ENCODE measurements at places on chromosomes 5 and 9.

- no peak for DNase-seq
These were observed 18.5 kb downstream of the ZNF366 start for GRCh38 chr5:72488756-72489155.

- no peak for DNase-seq
These were observed 20.1 kb downstream of the SREK1 start for GRCh38 chr5:66164044-66164790.

DNA sequence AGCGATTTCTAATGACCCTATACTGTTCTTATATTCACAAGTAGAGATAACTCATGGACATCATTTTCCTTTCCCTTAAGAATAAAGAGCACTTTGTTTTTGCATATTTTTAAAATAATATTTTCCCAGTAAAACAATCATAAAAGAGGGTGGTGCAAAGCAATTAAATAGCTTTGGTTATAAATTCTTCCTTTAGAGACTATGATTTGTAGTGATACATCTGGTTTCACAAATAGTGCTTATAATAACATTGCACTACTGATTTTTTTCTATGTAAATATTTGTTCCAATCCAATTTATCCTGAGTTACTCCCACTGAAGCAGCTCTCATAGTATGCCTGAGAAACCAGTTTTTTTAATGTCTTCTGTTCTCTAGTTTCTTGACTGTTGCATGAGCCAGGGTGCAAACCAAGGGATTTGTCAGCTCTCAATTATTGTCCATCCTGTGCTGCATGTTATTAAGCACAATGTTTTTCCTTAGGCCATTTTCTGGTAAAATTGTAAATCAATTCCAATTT is 74.7 kb downstream of the LURAP1L start:
- no peak for DNase-seq

DNA sequence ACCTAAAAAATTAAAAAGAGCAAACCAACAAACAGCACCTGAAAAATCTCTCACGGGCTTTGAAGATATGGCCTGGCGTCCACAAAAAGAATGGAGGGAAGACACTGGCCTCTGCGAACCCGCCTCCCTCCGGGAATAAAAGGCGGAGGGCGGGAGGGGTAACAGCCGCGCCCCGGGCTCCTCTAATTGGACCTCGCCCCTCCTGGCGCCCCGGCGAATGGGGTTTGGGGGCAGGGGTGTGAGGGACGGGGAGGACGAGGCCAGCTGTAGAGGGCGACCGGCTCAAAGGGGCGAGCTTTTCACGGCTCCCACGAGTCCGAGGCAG is 753 bp downstream of the FANCC start:
- peak; percentile 47 for DNase-seq

DNA sequence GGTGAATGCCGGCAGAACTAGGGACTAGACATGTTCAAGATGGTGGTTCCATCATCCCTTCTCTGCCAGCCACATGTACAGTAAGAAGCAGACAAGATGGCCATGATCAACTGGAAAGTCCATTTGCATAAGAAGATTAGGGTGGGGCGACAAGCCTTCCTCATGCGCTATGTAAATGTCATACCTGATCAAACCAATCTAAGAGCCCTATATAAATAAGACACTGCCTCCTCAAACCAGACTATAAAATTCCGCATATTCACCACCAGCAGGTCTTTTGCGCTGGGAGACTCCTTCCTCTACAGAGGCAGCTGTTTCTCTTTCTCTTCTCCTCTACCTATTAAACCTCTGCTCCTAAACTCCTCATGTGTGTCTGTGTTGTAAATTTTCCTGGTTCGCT is 53.8 kb downstream of the TIMD4 start:
- no peak for DNase-seq

DNA sequence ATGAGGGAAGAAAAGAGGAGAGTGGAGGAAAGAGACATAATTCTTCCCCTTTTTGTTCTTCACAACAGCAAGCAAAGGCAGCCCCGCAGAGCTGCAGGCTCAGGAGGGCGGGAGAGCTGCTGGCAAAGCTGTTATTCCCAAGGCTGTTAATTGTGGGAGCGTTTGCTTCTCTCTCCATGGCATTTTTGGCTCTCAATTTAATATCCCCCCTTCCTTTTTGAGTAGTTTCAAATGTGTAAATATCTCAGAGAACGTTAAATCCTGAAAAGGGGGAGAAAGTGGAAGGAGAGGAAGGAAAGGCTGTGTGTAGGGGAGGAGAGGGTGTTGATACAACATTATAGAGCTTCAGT is 165.7 kb downstream of the NSG2 start:
- no peak for DNase-seq

GRCh38 chr5:88656221-88656950 is 226.6 kb downstream of the MEF2C start:
- no peak for DNase-seq

DNA sequence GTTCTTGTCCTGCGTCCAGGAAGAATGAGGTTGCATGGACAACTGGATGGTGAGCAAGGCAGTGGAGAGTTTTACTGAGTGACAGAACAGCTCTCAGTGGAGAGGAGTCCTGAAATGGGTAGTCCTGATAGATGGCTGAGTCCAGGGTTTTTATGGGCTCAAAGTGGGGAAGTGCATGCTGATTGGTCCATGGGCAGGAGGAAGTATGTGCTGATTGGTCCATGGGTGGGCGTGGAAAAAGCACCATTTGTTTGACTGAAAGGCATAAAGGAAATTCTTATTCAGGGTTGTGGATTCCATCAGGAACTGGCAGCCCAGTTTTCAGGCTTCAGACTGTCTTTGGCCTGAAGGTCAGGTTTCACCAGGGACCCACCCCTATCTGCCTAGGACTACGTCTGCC is 10.6 kb downstream of the FSD1L start:
- DNase-seq: no peak

DNA sequence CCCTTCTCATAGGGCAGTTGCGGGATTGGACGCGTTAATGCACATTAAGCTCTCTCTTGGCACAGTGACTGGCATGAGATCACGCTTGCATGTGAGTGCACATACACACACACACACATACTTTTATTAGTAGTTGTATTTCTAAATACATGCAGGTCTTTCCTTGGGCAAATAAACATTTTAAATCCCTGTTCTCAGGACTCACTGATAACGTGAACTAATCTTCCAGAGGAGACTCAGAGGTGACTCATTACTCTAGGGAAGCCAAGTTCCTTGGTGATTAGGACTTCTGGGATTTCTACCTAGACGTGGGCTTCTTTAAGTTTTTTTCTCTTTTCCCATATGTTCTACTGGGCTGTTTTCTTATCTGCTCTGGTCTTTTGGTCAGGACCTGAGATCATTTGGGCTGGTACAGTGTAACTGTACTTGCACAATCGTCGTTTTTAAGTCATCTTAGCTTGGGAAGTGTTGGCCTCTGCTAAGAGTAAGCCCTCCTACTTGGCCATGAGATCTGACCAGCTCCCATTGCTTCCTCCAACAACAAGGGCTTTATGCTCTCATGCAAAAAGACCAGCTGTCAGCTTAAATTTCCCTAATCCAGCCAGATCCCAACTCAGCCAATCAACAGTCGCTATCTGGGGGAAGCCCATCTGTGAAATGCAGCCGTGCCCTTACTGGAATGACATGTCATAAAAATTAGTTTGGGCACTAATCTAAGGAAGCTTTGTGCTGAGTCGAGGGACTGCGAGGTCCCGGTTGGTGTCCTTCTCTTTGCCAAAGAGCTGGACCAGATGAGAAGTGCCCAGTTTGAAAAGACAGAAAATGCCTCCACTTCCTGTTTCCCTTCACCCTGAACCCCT is 176.4 kb upstream of the ANKRD55 start:
- DNase-seq: no peak

DNA sequence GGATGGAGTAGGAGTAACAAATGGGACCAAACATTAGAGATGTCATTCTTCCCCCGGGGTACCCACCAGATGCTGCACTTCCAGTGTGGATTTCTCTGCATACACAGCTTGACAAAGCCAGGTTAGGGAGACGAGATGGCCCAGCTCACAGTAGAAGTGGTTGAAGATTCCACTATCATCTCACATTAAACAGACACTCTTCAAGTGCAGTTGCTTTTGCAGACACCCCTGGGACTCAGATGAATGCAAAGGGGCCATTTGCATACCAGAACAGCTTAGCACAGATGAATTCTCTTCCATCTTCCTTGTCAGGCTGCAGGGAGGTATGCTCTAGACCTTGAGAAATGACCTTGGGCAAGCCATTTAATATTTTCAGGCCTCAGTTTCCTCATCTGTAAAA is 12.6 kb upstream of the C5orf58 start:
- no peak for DNase-seq

- no peak for DNase-seq
These were observed 100.7 kb downstream of the CDC42SE2 start for GRCh38 chr5:131364507-131365050.

- DNase-seq: no peak
These were observed 16.6 kb downstream of the ZNF474 start for GRCh38 chr5:122145906-122146305.

DNA sequence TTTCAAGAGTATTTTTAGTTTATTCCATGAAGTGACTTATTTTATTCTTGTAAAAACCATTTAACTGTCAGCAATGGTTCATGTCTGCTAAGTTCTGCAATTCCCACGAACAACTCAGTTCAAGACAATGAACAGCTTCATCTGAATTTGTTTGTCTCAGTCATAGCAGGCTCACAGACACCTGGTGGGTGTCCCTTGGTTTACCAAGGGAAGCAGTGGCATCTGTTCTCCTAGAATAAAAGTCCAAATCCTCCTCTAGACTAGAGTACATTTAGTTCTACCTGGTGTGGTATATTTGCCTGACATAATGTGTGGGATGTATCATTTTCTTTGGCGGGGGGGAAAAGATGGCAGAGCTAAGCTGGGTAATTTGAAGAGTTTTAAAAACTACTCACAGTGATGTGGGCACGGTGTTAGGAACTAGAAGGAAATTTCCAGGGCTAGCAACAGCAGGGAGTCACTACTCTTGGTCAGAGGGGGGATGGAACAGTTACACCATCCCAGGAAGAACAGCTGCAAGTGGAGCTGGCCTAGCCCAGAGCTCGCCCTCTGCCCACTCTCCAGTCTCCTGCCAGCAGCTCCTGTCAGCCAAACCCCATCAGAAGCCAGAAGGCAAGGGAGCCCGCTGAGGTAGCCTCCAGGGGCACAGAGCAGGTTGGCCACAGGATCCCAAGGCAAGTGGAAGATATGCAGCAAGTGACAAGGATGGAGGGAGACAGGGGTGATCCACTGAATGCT is 100.3 kb downstream of the PJA2 start:
- no peak for DNase-seq

- no peak for DNase-seq
These were observed 429.3 kb upstream of the CLINT1 start for GRCh38 chr5:158288272-158288657.

GRCh38 chr9:126939821-126940221 is 25.2 kb downstream of the RALGPS1 start:
- no peak for DNase-seq

DNA sequence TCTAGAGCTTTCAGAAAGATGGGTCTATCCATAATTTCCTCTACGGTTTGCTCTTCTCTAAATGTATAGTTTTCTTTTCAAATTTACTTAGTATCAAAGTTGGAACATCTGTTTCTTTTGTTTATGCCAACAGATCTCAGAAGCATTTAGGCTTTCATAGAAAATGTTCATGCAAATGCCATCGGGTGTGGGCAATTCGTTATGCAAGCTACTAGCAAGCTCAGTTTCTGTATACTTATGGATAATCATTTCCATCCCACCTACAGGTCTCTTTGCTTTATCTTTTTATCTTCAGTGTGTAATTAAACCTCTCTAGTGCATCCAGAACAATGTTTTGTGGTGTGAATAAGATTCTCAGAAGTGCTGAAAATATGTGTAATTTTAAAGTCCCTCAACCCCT is 59.9 kb downstream of the NUDT12 start:
- no peak for DNase-seq

DNA sequence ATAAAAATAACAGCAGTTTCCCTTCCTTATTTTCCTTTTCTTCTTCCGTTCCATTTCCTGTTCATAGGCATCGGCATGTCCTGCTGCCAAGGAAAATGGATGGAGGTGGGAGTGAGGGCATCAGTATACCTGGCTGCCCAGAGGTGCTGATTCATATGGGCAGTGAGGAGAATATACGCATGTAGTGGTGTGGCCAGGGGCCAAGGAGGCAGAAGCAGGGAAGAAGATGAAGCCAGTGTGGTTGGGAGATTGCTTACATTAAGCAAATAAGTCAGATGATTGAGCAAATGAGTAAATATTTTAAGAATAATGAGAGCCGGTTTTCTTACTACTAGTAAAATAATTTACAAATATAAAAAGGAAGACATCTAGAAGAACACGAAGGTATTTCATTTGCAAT is 344.9 kb upstream of the PAPPA start:
- no peak for DNase-seq

DNA sequence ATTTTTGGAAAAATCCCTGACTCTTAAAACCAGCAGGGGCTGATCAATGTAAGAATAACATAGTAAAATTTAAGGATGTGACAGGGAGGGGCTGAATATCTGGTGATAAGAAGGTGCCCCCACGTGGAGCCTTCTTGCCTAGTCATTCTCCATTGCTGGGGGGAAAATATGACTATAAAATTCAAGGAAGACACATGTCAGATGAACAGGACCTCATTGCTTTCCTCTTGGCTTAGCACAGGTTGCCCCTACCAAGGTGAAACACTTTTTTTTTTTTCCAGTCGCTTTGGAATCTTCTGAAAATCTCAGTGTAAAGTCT is 310.9 kb downstream of the EFNA5 start:
- no peak for DNase-seq

DNA sequence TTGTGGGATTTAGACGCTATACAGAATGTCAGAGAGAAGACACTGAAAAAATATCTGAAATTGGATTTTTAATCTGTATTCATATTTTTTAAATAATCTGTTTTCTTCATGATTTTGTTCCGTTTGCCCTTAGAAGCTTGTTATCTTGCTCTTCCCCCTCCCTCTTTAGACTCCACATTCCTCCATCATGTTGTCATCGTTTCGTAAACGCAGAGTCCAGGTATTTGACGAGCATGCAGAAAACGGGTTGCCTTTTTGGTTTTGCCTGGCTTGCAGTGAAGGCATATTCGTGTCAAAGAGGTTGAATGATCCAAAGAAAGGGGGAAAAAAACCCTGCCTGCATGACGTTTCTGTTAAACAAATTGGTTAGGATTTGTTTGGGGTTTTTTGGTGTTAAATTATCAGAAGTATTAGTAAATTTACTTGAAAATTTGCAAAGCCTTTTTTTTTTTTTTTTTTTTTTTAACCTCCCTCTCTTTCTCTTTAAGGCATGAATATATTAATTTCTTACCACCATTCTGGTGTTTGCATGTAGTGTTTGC is 2.9 kb downstream of the SPTAN1 start:
- no peak for DNase-seq

- DNase-seq: no peak
These were observed 284.5 kb downstream of the SPATA31D1 start for GRCh38 chr9:82273121-82273520.

All from stimulated activated CD4-positive, alpha-beta T cell treated with anti-CD3 and anti-CD28 coated beads, Interleukin-1b, Interleukin-23, amount 100 ng/mL, for 48 hours (primary cell).